NCI-H2107 (cell line): ENCODE measurements at places on chromosomes 12 and 14.
A peak's percentile ranks its signal among the peaks of the same experiment; 100 is the strongest.

DNA sequence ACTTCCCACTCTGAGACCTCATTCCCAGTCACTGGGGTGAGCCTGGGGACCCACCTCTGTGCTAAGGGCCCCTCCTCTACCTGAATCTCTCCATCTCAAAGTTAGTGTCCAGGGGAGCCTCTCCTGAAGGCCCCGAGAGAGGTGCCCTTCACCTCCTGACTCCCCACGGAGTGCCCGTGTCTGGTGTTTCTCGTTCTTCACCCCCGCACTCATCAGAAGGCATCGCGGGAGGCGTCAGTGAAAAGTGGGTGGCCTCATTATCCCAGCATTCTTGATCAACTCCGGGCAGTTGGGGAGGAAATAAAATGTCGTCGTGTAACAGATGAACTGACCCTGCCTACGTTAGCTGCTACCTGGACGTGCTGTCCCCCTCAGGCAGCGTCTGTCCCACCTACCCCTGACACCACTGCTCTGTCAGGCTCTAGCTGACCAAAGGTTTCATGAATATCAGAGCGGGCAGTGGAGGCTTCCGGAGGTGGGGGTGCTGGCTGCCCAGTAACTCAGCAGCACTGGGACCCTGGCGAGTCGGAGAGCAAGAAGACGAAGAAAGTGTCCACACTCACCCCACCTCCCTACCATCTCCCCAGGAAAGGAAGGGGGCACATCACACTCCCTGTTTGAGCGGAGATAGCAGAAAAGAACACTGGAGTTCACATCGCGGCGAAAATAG is 102.9 kb downstream of the PIWIL1 start:
- DNase-seq: no peak

- DNase-seq: no peak
Observed at GRCh38 chr14:24597403-24597802, 12.1 kb downstream of the GZMH start.

DNA sequence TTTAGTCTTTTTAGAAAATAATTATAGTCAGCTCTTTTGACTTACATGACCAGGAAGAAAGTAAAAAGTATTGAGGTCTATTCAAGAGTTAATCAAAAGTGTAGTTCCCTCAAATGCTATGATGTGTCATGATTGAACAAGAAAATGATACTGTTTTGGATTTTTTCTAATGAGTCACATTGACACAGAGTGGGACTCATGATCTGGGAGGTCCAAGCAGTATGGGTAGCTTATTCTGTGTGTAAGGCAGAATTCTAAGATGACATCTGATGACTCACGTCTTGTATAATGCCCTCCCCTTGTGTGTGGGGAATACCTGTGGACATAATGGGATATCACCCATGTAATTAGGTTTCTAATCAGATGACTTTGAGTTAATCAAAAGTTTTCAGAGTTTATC is 178.1 kb upstream of the DDHD1 start:
- no peak for DNase-seq

GRCh38 chr14:81319314-81319713 is 80.8 kb downstream of the STON2 start:
- DNase-seq: no peak

GRCh38 chr14:37842106-37842505 is 246.7 kb downstream of the TTC6 start:
- no peak for DNase-seq

DNA sequence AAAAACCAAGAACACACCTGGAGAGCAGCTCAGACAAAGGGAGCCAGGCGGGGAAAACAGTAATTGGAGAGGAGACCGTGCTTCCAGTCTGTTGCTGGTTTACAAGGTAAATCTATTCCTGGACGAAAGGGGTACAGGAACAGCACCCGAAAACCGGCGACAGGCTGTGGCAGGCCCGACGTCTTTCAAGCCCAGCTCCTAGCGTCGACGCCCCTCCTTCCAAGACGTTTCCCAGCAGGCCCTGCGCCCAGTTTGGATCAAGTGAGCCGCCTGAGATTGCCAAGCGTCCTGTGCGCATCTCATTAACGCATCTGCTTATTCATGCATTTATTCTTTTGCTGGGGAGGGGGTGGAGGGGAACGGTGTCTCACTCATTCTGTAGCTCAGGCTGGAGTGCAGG is 1.4 kb downstream of the C12orf56 start:
- peak; percentile 94 for DNase-seq

DNA sequence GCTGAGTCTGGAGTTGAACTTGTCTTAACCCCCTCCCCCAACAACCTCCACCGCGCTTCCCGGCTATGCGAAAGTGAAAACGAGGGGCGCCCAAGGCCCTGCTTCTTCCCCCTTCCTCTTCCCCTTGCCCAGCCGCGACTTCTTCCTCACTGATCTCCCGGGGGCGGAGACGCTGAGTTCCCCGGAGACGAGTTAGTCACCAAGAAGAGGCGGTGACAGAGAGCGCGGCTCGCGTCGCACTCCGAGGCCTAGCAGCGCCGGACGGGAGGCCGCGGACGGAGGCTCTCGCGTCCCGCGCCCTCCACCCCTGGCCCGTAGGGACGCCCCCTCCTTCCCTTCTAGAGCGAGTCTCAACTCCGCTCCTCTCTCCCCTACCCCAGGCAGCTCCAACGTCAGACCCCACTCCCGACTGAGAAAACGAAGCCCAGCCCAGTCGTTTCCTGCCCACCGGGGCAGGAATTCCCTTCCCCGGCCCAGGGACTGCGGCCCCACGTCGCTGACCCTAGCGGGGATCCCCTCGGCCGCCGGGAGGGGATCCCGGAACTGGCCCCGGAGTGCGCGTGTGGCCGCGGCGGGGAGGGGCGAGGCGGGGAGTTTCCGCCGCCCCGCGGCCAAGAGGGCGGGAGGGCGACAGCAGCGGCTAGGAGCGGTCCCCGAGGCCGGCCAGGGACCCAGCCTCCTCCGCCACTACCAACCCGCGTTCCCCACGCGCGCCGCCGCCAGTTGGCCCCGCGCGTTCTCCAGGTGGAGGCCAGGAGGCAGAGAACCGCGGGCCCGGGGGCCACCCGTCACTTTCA is 1.4 kb downstream of the BAZ1A start:
- peak; percentile 89 for DNase-seq

DNA sequence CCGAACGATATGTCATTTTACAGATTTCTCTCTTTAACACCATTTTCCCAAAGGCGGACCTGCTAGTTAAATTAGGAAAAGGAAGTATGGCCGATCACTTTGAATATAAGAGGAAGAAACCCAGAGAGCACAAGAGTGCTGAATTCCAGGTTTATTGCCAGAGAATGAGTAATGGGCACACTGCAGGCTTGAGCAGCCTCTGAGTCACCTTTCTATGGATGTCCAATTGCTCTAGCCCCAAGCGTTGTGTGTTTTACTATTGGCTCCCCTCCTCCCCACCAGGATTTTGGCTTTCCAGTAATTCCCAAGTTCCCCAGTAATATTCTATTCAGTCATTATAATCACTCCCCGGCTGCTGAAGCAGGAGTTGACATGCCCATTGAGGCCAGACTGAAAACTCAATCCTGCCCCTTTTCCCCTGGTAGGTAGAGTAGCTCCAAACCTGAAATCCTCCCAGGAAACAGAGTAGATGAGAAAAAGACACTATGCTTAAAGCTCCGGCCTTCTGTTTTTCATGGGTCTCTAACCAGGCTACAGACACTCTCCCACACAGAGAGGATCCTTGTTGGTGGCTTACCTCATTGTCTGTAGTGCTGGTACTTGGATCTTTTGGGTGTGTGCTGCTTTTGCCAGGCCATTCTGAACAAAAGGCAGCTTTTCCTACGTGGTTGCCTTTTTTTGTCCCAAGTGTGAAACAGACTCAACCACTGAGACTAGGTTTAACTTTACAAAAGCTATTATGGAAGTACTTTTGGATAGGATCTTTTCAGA is 704.3 kb upstream of the FLRT2 start:
- no peak for DNase-seq

DNA sequence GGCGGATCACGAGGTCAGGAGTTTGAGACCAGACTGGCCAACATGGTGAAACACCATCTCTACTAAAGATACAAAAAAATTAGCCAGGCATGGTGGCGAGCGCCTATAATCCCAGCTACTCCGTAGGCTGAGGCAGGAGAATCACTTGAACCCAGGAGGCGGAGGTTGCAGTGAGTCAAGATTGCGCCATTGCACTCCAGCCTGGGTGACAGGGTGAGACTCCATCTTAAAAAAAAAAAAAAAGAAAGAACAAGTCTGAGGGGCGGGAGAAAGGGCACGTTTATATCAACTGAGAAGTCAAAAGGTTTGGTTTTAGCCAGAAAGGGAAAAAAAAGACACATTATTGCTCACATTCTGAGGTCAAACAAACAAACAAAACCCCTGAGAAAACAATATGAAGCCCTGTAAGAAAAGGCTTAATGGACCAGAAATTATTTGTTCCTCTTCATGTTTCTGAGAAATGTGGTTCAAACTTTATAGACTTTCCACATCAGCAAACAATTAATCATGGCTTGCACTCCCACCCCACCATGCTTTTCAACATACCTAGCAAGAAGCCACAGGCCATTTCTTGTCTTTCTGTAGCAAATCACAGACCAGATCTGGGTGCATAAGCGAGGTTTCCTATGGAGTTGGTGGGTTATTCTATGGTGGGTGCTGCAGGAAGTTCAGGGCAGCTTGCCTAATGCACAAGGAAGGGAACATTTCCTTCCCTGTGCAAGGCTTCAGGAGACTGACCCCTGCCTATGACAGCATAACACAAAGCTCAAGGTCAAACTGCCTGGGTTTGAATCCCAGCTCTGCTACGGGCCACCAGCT is 80.1 kb downstream of the SSPN start:
- no peak for DNase-seq

GRCh38 chr12:3755898-3756297 is 3.0 kb upstream of the CRACR2A start:
- no peak for DNase-seq

DNA sequence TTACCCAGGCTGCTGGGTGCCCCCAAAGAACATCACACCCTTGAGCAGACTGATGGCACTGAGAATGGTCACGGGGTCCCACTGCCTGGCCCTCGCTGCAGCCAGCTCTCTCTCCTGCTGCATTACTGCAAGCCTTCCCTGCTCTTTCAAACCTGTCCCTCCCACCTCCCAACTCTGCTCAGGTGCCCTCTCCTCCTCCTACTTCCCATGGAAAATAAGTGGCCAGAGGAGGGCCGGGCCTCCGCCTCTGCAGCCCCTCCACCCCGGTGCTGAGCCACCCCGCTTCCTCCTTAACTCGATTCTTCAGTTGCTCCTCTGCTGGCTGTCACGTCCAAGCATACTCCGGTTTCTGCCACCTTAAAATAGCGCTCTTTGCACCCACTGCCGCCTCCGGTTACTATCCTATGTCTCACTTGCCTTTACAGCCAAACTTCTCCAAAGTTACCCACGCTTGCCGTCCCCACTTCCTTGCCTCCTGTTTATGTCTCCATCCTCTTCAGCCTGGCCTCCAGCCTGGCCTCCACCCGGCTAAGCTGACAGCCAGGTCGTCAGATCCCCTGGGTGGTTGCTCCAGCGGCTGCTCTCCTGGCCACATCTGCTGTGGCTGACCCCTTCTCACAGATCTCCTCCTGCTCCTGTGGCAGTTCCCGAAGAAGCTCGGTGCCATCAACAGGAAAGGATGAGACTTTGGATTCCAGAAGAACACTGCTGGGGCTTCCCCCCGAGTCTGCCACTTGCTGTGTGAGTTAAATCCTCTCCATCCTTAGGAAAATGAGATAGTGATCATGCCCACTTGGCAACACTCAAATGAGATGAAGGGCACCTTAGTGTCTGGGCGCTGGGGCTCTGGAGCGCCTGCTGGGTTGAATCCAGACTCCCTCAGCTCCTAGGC is 7.7 kb downstream of the SMIM41 start:
- DNase-seq: no peak

DNA sequence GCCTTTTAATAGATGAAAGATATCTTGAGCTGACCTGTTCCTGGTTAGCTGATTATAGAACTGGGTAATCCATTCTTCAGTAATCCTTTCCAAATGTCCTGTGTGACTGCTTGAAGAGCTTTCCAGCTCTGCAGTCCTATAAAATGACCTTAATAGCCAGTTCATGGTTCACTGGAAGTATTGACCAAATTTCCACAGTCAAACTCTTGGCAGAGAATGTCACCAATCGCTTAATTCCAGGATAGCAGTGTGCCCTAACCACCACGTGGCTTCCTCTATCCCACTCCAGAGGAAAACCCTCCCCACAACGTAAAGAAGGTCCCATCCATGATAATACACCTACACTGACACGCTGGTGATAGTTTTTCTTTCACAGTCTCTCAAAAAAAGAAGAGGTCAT is 17.4 kb downstream of the PRKAB1 start:
- DNase-seq: no peak

- no peak for DNase-seq
Observed at GRCh38 chr12:95759718-95760117, 30.8 kb downstream of the NTN4 start.

DNA sequence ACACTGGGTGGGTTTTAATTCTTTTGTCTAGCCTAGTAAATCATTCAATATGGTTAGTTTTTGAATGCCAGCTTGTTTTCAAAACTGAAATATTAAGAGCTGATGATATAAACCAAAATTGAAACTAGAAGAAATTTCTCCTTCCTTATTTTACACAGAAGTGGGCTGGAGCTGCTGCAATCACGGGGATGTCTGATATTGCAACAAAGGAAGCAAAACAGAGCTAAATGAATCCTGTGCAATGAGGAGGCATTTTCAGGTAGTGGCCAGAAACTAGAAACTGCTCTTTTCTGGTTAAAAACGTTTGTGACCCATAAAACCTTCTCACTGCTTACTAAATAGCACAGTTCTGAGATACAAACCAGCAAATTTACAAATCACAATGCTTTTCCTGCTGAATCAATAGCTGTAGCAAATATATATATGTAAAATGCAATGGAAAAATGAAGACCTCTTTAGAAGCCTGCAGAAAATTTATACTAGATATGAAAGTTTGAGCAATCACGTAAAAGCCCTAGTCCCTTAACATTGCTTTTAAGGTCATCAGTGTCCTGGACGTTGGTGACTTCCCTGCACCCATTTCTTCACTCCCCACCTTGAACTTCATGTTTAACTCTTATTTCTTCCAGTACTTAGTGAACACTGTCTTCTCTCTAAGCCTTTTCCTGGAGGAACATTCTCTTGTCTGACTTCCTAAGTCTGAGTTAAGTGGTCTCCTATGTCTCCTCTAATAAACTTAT is 15.9 kb upstream of the LRRK2 start:
- no peak for DNase-seq

DNA sequence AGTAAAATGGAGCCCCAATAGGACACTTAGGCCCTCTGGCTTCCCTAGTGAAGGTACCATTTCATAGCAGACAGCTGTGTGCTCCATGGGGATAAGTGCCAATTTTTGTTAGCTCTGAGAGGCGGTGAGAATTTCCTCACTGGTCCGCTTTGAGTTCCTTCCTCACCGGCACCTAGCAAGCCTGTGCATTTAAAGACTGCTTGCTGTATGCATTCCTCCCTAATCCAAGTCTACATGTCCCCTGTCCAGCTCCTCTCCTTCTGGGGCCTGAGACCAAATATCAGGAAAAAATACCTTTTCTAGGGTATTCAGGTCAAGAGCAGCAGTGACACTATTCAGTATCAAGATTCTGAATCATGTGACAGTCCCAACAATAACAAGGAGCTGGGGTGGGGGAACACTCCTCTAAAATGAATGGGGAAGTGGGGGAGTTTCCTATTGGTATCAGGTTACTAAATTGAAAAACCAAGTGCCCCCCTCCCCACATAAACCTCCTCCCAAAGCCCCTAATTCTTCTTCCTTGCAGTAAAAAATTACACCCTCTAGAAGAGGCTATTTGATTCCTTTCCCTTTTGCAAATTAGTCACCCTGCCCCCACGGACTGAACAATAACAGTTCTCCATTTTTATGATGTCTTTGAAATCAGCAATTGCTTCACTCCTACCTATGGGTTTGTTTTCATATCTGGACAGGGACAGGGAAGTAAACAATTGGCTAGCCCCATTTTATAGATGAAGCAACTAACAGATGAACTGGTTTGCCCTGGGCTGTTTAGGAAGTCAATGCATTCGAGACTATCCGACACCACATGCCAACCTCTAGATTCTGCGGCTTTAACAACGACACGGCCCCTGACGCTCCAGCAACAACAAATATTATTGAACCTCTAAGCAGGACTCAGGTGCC is 28.9 kb downstream of the BCL11B start:
- DNase-seq: no peak
